GM12864 (cell line): ENCODE measurements at places on chromosomes 7 and 10.

DNA sequence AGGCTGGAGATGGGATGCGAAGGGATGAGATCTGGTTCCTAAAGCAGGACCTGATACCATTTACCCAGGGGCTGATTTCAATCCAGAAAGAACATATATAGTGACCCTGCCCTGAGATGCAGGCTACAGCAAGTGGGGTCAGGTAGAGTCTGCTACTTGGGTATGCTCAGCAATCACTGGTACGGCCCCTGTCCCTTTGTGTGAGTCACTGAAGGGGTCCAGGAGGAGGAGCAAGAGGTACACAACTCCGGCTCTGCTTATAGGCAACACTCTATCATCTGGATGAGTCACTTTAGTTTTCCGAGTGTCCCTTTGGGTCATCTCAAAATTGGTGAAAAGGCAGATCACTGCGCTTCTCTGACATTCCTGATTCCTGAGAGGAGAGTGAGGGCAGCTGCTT lies 79.6 kb upstream of the SORCS1 start:
- DNase-seq = no peak

GRCh38 chr10:75432763-75433162 lies 1.3 kb downstream of the LRMDA start:
- DNase-seq = no peak

GRCh38 chr10:131478377-131478989 lies 167.0 kb upstream of the TCERG1L start:
- DNase-seq = no peak

DNA sequence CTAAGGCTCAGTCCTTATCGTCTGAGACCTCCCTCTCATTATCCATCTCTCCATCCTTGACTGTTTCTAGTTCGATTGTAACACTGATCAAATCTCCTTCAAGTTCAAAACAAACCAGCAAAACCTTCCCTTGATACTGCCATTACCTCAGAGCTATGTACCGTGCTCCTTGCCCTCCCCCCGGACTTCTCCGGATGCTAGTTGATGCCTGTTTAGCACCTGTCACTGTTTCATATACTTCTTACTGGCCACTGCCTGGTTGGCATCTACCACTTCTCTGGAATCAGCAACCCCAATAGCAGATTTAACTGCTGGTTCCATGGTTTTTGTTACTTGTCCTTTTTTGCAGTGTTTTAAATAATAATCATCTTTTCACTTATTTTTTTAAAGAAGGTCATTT lies 64.1 kb downstream of the BMPR1A start:
- no peak for DNase-seq

GRCh38 chr10:84826704-84827103 lies 498.3 kb downstream of the CCSER2 start:
- no peak for DNase-seq

- DNase-seq = no peak
Observed at GRCh38 chr10:132735923-132736391, 50.0 kb downstream of the NKX6-2 start.

GRCh38 chr7:29430279-29430949 lies 133.2 kb upstream of the PRR15 start:
- no peak for DNase-seq
